ENCODE measurements at places on chromosomes 11 and 22.

- DNase-seq = no peak
Measured at GRCh38 chr11:32870676-32871075, 21.9 kb upstream of the QSER1 start.

- DNase-seq = peak; percentile 63
Measured at GRCh38 chr22:20080776-20081654, 974 bp downstream of the DGCR8 start.

GRCh38 chr22:38098410-38099249 is 11.9 kb downstream of the BAIAP2L2 start:
- DNase-seq = no peak

DNA sequence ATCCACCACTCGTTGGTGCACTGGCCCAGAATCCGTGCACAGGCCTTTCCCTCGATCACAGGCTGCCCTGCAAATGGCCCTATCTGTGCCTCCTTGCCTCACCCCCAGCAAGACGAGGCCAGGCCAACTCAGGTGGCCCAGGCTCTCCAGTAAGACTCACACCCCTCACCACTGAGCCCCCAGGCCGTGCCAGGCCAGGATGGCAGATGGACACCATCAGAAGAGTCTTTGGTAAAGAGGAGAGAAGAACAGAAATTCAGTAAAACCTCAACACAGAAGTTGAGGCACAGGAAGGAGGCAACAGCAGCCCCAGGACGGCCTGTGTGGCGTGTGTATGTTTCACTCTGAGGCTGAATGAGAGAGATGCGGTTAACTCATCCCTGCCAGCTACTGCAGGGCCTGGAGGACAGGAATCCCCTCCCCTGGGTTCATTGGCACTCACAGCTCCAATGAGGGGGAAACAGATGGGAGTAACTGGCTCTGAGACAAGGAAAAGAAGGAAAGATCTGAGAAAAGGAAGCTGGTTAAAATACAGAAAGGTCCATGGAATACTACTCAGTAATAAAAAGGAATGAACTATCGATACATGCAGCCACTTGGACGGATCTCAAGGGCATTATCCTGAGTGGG is 54.1 kb upstream of the WNT11 start:
- DNase-seq = no peak

- DNase-seq = no peak
Measured at GRCh38 chr11:81487109-81487508, 1246.6 kb downstream of the FAM181B start.

GRCh38 chr22:39873965-39874364 is 19.6 kb downstream of the ENTHD1 start:
- no peak for DNase-seq

GRCh38 chr11:94151903-94152677 is 23.4 kb downstream of the PANX1 start:
- peak; percentile 79 for DNase-seq

GRCh38 chr22:20571531-20572007 is 64.2 kb downstream of the MED15 start:
- peak; percentile 51 for DNase-seq

GRCh38 chr11:60875366-60876167 is 8.2 kb downstream of the ZP1 start:
- DNase-seq = no peak

DNA sequence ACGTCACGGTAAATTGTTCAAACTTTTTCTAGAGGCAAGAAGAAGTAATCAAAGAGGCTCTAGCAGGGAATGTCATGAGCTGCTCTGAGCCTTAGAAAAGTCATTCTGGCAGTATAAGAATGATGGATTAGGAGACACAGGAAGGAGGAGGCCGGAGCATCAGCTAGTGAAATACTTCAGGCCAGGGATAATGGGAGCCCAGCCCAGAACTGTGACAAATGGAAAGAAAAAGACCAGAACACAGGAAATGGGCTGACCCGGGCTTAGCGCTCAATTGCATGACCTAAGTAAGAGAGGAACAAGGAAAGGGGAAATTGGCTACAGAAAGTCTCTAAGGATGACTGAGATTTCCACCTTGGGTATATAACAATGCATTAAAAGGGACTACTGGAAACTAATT is 108.6 kb downstream of the LARGE1 start:
- DNase-seq = no peak

DNA sequence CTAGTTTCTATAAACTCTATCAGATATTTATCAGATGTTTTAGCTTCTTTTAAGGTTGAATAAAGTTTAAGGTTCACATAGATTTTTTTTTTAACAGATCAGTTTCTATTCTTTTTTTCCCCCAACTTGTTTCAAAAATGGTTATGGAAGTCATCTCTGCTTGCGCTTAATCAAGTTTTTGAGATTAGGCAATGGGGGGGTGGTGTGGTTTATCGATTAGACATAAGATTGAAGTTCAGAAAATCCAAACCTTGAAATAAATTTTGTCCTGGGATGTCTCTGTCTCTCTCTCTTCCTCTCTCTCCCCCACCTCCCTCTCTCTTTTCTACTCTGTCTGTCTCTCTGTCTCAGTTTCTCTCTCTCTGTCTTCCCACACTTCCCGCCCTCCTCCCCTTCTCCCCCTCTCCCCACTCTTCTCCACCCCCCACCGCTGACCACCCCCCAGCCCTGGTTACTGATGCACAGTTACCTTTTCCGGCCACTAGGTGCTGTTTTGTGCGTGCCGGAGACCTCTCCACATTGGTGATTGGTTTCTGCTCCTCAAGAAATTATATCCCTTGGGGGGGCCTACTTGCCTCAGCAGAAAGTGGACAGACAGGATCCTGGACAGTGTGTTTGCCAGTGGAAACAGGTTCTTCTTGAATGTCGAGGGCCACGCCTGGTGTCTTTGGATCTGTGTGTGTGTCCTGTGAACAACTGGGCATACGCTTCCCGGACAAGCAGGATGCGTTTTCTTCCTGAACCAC is 29.7 kb upstream of the ANO1 start:
- no peak for DNase-seq

- DNase-seq = peak; percentile 53
Measured at GRCh38 chr22:32473388-32473952, 1.1 kb upstream of the FBXO7 start.

DNA sequence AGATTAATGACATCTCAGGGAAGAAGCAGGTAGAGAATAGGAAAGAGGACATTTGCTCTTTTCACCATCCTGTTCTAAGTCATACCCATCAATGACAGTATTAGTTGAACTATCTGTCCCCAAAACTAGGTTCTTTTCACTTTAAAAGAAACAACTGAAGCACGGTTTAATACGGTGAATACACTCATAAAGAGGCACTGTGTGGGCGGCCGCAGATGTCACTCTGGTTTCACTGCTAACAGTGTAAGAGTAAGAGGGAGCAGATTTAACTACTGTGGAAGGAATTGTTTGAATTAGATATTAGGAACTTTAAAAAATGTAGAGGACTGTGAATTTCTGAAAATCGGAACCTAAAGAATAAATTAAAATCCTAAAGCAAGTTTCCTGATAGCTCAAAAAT is 49.5 kb downstream of the VSIG10L2 start:
- no peak for DNase-seq

GRCh38 chr11:108538022-108538424 is 39.8 kb upstream of the POGLUT3 start:
- DNase-seq = no peak

- DNase-seq = no peak
Measured at GRCh38 chr11:118005224-118006152, 19.3 kb downstream of the IL10RA start.

GRCh38 chr11:118129471-118130172 is 23.0 kb downstream of the SCN4B start:
- no peak for DNase-seq

GRCh38 chr11:114200351-114201133 is 95.7 kb upstream of the NNMT start:
- DNase-seq = no peak

DNA sequence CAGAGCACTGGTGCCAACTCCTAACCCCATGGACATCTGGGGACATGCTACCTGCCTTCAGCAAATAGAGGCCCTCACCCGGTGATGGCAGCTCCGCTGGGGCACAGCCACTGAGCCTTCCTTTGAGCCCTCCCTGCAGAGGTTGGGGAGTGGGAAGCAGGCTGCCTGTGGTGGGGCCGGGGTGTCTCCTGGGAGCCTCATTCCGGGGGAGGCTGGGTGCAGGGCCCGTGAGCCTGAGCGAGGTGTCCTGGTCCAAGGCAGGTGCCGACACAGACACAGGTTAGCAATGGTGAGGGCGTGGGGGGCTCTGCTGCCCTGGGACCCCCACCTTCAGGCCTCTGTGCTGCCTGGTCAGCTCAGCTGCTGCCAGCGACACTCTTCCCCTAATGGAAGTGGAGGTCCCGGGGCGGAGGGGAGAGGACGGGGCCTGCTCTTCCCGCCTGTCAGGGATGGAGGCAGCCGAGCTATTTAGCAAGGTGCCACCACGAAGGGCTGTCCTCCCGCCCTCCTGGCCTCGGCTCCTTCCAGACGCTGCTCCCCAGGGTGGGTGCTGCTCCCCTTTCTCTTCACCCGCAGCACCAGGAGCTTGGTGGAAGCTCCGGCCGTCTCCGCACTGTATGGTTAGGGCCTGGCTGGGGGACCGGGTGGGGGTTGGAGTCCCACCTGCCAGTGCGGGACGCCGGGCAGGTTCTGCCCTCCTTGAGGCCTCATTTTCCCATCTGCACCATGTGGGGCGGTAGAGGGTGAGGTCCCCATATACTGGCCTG is 11.2 kb downstream of the TSPAN4 start:
- DNase-seq = no peak

DNA sequence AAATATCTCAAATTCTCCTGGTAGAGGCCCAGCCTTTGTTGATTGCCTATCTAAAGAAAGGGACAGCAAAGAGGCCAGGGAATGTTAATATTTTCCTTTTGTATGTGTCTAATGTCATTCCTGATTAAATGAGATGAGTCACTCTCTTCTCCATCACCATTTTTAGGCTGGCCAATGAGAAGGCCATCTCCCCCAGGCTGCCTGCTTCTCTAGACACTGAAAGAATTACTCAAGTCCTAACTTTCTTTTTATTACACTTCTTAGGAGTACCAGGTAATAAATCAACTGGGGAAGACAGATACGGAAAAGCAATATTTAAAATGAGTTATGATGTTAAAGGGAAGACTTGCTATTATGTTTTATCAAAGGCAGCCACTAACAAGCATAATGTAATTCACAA is 259.2 kb upstream of the SORL1-AS1 start:
- peak; percentile 56 for DNase-seq

GRCh38 chr22:48167238-48167637 is 1404.8 kb downstream of the TBC1D22A start:
- DNase-seq = no peak

DNA sequence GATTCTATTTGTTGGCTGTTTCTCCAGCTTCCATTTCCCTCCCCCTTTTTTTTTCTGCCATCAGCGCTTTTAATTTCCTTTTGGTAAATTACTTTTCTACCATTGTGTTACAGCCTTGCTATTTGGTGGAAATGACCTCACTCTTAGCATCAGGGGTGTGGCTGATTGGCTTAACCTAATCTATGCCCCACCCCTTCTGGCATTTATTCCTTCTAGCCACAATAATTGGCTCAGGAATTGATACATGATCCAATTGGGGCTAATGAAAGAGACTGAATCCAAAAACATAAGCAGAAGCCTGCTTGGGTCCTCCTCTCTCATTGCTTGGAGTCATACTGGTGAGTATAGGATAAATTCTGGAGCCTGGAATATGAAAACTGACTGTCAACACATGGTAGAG is 402.4 kb upstream of the LRRC4C start:
- no peak for DNase-seq

DNA sequence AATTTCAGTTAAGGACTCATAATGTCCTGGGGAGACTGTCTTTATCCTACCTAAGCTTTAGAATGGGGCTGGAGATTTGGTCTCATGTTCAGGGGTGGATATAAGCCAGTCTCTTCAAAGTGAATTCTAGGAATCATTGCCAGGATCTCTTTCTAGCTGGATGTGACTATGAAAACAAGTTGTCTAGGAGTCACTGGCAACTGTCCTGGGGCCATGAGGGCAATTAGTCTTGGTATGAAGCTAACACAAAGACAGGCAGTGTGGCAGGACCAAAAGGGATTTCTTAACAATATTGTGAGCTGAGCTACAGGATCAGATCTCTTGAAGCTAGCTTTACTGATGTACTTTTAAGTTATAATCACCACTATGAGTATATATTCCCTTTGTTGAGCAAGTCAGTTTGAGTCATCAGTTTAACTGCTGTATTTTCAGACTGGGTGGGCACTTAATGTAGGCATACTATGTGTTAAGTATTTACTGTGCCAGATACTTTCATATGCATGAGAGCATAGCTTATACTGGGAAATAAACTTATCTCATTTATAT is 390.0 kb upstream of the CCDC90B start:
- DNase-seq = no peak

DNA sequence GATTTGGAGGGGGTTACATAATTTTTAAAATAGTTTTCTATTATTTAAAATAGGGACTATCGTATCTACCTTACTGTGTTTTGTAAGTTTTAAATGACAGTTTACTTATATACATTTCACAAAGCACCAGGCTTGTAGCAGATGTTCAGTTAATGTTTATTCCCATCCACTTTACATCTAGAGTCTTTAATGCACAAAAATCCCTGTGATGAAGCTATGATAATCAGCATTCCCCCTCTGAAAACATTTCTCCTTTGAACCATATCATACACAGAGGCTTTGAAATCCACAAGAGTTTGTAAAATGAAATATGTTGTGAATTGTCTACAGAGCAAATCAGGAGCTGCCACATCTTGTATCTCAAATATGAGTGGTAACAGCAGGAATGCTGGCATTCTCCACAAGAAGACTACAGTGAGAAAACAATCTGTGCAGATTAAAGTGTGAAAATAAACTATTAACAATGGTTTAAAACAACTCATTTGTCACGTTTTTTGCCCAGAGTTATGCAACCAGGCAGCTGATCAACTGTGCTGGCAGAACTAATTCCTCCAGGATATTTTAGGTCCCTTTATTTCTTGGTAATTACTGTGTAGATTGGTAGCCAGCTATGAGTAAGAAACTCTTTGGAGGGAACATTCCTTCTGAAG is 699.1 kb upstream of the ARHGAP42 start:
- no peak for DNase-seq

DNA sequence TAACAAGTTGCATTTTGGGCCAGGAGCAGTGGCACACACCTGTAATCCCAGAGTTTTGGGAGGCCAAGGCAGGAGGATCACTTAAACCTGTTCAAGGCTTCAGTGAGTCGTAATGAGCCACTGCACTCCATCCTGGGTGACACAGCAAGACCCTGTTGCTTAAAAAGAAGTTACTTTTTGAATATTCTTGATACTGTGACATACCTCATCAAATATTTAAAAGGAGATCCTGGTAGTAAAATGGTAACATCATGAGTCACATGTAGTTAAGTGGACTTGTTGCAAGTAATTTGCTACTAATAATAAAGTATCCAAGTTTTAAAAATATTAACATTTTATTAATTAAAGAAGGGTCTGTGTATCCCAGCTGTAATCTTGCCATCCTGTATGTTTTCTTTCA is 18.3 kb downstream of the HMGXB4 start:
- peak; percentile 26 for DNase-seq
